GM23338 (cell line): ENCODE measurements at places on chromosomes 1 and 21.

DNA sequence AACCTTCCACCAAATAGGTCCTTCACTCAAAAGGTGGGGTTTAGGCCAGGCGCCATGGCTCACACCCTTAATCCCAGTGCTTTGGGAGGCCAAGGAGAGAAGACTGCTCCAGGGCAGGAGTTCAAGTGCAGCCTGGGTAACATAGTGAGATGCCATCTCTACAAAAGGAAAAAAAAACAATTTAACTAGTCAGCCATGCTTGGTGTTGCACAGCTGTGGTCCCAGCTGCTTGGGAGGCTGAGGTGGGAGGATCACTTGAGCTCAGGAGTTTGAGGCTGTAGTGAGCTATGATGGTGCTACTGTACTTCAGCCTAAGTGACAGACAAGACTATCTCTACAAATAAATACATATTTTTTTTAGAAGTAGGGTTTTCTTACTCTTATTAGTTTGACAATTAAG is 617.5 kb downstream of the KIF26B start:
- H3K4me3 ChIP-seq: no peak overlapping the region
- no peaks in the 10 kb centered on the region for H3K4me1 ChIP-seq
- H3K36me3 ChIP-seq: no peaks in the 10 kb centered on the region
- no peak for DNase-seq

DNA sequence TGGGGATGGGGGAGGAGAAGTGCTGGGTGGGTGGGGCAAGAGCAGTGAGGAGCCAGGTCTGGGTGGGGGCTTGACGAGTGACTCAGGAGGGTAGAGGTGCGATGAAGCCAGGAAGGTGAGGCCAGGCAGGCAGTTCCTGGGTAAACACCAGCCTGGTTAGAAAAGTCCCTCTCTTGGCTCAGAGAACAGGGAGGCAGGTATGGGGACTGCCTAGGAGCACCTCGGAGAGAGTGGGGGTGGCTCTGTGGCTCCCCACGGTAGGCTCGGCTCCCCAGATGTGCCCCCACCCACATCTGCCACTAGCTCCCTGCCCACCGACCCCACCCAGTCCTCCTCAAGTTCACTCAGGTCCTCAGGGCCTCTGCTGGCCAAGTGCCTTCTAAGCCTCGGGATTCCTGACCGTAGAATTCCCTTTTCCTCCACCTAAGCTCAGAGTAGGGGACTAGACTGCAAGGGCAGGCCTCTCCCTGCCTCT is 1.2 kb downstream of the HSPG2 start:
- peak; percentile 53 for DNase-seq
- peak overlapping the region; percentile 39; the same call in 1 of the 2 replicates for H3K27ac ChIP-seq
- peak overlapping the region; percentile 79 for H3K4me3 ChIP-seq
- H3K4me1 ChIP-seq: peaks cover 25% of the 10 kb centered on the region
- H3K36me3 ChIP-seq: no peaks in the 10 kb centered on the region
- no peaks in the 10 kb centered on the region for H3K27me3 ChIP-seq

DNA sequence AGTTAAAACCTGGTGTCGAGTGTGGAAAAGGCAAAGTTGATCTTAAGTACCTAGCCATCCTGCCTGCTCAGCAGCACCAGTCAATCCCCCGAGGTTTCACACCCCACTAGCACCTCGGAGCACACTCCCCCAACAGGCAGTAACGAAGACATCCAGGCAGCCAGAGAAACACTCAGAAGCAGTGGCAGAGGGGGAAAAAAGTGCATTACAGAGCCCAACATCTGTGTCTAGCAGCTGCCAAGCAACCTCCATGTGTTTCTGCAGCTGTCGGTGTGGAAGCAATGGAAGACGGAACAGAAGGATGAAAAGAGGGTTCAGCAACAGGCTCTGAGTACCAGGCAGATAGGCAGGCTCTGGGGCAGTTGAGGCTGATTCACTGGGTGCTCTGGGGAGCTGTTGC is 73.4 kb upstream of the PROX1 start:
- H3K27me3 ChIP-seq: no peaks in the 10 kb centered on the region
- peak; percentile 10 for DNase-seq
- no peaks in the 10 kb centered on the region for H3K36me3 ChIP-seq
- H3K27ac ChIP-seq: no peak overlapping the region
- H3K4me1 ChIP-seq: no peaks in the 10 kb centered on the region

DNA sequence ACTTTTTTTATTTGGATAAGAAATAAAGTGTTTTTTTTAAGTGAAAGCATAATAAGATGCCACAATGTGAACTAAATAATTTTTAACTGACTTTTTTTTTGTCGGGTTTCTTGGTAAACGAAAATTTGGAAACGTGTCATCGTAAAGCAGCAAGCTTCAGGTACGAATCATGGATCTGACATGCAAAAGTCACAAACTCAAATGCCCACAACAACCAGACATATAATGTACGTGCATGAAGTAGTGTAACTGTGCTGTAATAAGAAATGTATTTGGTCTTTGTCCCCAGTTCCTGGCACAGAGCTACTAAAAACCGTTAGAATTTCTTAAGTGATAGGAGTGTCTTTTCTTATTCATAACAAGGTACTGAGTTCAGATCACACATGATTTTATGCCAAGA is 44.3 kb upstream of the LRRC7 start:
- H3K27ac ChIP-seq: no peak overlapping the region
- H3K4me1 ChIP-seq: no peaks in the 10 kb centered on the region
- H3K27me3 ChIP-seq: no peaks in the 10 kb centered on the region
- DNase-seq: no peak
- H3K4me3 ChIP-seq: no peak overlapping the region

GRCh38 chr21:19461481-19462205 is 1058.1 kb upstream of the TMPRSS15 start:
- H3K36me3 ChIP-seq: no peaks in the 10 kb centered on the region
- no peak overlapping the region for H3K27ac ChIP-seq
- no peaks in the 10 kb centered on the region for H3K4me1 ChIP-seq
- H3K4me3 ChIP-seq: no peak overlapping the region

DNA sequence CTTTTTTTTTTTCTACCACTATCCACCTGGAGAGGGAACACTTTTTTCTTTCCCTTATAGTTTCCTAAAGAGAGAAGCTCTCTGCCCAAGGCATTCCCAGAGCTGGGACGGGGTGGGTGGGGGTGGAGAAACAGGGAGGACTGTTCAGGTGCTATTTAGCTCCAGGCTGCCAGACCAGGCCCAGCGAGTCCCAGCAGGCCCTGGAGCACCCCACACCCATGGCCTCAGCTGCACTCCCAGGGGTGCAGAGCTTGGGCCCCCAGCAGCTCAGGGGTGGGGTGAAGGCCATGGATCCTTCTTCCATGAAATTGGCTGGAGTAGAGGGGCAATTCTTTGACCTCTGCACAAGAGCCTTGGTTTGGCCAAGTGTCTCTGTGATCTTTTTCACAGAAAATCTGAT is 4.1 kb downstream of the ETV3L start:
- no peak overlapping the region for H3K27ac ChIP-seq
- no peaks in the 10 kb centered on the region for H3K36me3 ChIP-seq

DNA sequence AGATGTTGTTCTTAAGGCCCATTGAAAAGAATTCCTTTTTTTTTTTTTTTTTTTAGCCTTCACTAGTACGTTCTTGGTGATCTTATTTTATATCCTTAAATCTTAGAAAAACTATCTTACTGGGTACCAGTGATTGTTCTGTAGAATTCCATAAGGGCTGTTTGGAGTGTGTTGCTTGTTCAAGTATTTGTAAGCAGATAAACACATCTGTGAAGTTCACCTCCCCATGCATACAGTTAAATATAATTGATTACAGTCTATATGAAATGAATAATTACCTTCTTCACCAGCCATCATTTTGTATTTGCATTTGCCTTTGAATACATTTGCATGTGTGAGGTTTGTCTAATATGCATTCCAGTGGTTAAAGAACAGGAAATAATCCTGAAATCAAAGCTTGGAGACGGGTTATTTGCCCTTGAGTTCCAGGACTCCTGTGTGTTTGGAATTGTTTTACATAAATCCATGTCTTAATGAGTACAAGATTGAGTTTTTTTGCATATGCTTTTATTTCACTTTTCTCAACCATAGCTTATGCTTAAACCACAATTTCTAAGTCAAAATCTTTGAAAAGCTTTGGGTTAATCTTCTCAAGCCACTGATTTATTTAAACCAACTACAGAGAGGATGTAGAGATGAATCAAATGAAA is 73.1 kb downstream of the VPS13D start:
- H3K27ac ChIP-seq: peak overlapping the region; percentile 22; the same call in 1 of the 2 replicates
- H3K27me3 ChIP-seq: no peaks in the 10 kb centered on the region
- DNase-seq: no peak

DNA sequence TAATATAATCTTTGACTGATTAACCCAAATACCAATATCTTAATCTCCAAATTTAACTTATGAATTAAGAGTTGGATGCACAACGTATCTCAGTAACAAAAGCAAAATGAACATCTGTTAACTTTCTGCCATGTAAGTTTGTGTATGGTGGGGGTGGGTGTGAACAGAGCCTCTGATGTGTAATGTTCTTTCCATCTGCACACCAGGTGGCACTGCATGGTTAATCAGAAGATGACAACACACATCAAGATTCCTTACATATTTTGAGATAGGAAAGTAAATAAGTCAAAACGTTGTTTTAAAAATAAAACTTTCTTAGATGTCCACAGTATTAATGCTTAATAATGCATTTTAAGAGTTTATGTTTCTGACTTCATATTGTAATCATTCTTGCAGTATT is 251.9 kb downstream of the DPYD start:
- no peaks in the 10 kb centered on the region for H3K36me3 ChIP-seq
- no peaks in the 10 kb centered on the region; the same call in 1 of the 2 replicates for H3K4me1 ChIP-seq
- H3K27me3 ChIP-seq: no peaks in the 10 kb centered on the region
- no peak overlapping the region for H3K27ac ChIP-seq
- DNase-seq: no peak

DNA sequence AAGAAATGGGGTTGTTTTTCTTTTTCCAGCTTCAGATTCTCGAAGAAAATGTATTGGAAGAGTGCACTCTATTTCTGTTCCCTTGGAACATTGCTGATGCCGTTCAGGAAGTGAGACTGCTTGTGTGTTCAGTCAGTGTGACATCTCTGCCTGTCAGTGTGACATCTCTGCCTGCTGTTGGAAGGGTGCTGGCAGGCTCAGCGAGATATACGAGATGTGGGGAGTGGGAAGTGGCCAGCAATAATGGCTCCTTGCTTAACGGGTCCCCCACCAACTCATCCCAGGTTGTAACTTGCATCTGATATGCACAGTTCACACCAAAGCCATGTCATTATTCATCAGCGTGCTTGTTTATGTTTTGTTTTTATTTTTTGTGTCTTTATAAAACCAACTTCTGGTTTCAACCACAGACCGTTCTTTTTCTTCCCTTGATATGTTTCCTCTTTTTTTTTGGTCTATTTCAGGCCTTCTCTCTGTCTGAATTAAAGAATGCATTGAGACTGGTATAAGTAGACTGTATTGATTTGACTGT is 145.4 kb downstream of the GALNT2 start:
- DNase-seq: no peak
- H3K27ac ChIP-seq: no peak overlapping the region
- no peaks in the 10 kb centered on the region; the same call in 1 of the 2 replicates for H3K36me3 ChIP-seq
- H3K4me3 ChIP-seq: no peak overlapping the region
